Adrenal gland (tissue), 19 donors: ENCODE measurements at places on chromosomes 1 and 21.

- no peak for DNase-seq
Observed at GRCh38 chr1:208851366-208851765, 607.2 kb upstream of the PLXNA2 start.

GRCh38 chr1:95506736-95507414 is 272.9 kb downstream of the RWDD3 start:
- no peak for DNase-seq

GRCh38 chr1:165129568-165130164 is 226.8 kb downstream of the LMX1A start:
- DNase-seq: peak; percentile 67

- no peak for DNase-seq
Observed at GRCh38 chr1:38235705-38236104, 189.1 kb upstream of the POU3F1 start.

DNA sequence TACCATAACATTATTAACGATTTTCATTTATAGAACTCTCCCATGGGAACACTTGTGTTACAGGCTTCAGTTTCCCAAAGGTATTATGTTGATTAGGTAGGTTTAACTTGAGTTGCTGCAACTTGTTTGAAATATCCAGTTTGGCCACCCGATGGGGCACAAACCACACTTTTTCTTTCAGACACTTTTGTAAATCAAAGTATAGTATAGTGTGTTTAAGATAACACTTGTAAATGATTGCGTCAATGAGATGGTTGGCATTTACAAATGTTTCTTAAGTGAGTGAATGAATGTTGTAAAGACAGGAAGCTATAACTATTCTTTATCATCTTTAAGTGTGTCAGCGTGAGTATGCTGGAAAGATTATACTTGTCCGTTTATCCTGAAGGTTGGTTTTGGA is 4.3 kb downstream of the XPR1 start:
- DNase-seq: no peak

DNA sequence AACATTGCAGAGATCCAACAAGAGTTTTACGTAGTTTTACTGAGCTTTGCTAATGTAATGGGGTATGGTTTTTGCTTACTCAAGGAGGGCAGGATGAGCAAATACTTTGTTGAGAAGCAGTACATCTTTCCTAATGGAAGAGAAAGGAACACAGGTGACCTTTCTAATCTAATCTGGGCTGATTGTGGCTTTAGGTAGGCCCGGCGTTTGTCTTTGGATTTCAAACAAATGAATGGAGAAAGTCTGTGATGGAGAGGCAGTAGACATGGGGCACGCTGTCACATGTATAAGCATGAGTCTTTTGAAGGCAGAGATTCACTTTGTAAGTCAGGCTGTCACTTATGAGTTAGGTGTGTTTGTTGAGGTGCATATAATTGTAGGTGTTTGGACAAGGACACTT is 1.7 kb downstream of the PLEKHM2 start:
- DNase-seq: no peak

GRCh38 chr1:29352719-29353420 is 116.5 kb downstream of the PTPRU start:
- no peak for DNase-seq

GRCh38 chr1:39791838-39792237 is 3.2 kb upstream of the BMP8B start:
- no peak for DNase-seq

- no peak for DNase-seq
Observed at GRCh38 chr1:219443763-219444162, 169.1 kb downstream of the ZC3H11B start.

- DNase-seq: no peak
Observed at GRCh38 chr1:54124472-54124871, 28.3 kb downstream of the CDCP2 start.

GRCh38 chr21:15617964-15618363 is 111.8 kb upstream of the USP25 start:
- DNase-seq: no peak

DNA sequence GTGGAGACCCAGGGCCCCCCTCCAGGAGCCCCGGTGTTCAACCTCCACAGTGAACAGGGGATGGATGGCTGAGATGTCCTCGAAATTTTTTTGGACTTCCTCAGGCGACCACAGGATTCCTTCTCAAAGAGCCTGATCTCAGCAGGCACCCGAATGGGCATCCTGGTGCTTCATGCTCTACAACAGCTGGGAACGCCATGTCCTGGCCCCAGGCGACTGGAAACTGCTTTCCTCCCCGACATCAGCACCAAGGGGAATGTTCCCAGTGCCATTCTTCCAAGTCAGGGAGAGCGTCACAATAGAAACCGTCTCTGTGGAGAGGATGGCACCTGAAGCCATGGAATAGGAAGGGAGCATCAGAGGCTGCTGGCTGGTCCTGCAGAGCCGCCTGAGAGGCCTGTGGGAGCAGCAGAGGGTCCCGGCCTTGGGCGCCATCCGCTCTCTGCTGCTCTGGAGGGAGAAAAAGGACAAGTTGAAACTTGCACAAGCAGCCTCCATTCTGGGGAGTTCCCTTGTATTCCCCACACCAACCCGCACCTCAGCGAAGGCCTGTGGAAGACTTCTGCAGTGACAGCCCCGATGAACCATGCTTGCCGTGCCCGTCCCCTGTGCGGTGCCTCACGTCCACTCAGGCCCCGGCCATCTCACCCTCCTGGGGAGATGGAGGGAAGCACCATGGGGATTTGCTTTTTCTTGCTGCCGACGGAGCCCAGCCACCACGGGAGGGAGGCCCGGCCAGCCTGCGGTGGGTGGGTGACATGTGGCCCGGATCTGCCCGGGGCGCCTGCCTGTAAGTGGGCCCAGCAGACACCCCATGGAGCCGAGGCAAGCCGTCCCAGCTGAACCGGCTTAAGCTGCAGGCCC is 2.3 kb upstream of the ADARB1 start:
- DNase-seq: no peak

- DNase-seq: no peak
Observed at GRCh38 chr1:168317309-168317708, 36.6 kb downstream of the TBX19 start.

GRCh38 chr1:118990513-118991152 is 2.5 kb upstream of the TBX15 start:
- no peak for DNase-seq

GRCh38 chr1:79497193-79497773 is 490.8 kb upstream of the ADGRL4 start:
- DNase-seq: no peak

GRCh38 chr1:181104042-181104789 is 15.7 kb downstream of the IER5 start:
- no peak for DNase-seq

DNA sequence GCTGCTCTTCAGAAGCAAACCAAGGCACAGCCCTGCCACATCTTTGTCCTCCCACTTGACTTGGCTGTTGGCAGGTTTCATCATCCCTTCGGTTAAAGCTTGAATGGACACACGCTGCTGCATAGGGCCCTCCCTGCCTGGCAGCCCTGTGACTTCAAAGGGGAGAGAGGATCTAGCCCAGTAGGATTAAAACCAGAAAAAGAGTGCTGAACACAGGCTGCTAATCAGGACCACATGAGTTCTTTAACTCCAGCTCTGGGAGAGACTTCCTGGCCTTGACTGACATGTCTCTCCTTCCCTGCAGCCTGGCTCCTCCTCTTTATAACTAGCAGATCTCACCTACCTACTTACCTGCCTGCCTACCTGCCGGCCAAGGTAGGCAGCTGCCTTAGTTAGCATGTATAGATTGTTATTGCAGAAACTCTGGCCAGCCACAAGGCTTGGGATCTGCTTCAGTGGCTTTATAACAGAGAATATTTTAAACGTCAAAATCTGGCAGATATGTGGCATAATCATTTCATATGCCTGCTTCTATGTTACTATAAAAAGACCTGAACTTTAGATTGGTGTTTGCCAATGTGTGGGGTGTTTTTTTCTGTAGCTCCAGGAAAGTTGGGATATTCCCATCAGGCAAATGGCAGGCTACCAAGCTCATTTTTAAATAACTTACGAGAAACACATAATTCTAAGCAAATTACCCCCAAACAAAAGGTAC is 49.4 kb downstream of the ERG start:
- no peak for DNase-seq

DNA sequence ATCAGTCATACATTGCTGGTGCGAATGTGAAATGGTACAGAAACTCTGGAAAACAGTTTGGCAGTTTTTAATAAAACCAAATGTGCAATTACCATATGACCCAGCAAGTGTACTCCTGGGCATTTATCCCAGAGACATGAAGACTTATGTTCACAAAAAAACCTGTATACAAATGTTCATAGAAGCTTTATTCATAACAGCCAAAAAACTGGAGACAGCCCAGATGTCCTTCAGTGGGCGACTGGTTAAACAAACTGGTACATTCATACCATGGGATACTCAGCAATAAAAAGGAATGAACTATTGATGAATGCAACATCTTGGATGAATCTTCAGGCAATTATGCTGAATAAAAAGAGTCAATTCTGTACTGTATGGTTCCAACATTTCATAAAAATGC is 97.8 kb downstream of the DTL start:
- DNase-seq: no peak

- no peak for DNase-seq
Observed at GRCh38 chr1:154358519-154358918, 33.2 kb downstream of the ATP8B2 start.

DNA sequence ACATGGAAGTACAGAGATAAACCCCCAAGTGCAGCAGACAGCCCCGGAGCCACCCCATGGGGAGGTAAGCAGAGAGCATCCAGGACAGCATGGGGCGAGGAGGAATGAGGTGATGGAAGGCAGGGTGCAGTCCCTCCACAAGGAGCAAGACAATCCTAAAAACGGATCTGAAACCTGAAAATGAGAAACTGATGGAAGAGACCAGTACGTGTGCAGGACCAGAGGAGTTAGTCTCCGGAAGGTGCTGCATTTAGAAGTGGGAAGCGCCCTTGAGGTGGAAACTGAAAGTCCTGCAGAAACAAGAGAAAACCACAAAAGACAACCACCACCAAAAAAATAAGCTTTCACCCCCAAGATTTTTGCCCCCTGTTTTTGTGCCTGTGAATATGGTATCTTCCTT is 17.4 kb upstream of the DDOST start:
- no peak for DNase-seq

GRCh38 chr1:155196103-155196892 is 11.4 kb downstream of the THBS3 start:
- no peak for DNase-seq

DNA sequence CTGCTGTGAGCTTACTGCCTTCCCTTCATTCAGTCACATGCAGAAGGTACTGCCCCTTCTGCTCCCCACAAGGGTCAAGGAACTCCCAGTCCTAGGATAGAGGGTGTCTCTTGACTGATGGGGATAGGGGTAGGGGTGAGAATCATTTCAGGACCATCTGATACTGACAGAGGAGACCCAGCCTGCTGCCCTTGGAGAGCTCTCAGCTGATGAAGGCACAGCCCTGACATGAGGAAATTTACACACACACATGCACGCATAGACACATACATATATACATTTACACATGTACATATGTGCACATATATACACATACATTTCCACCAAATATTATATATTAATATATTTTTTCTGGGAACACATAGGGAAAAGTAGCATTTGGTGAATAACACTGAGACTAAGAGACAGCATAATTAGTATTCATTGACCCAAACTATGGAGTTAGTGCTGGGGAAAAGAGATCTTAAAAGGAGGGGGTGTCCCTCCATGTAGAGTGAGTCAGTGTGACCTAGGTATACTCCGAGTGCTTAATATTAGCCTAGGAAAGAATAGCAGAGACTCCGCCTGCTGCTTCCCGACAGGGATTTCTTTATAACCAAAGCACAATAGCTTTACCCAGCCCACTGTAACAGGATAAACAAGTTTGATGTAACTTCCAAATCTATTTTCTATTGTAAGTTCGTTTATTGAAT is 27.6 kb upstream of the HHAT start:
- no peak for DNase-seq

- DNase-seq: no peak
Observed at GRCh38 chr1:159084867-159085266, 8.3 kb upstream of the AIM2 start.

DNA sequence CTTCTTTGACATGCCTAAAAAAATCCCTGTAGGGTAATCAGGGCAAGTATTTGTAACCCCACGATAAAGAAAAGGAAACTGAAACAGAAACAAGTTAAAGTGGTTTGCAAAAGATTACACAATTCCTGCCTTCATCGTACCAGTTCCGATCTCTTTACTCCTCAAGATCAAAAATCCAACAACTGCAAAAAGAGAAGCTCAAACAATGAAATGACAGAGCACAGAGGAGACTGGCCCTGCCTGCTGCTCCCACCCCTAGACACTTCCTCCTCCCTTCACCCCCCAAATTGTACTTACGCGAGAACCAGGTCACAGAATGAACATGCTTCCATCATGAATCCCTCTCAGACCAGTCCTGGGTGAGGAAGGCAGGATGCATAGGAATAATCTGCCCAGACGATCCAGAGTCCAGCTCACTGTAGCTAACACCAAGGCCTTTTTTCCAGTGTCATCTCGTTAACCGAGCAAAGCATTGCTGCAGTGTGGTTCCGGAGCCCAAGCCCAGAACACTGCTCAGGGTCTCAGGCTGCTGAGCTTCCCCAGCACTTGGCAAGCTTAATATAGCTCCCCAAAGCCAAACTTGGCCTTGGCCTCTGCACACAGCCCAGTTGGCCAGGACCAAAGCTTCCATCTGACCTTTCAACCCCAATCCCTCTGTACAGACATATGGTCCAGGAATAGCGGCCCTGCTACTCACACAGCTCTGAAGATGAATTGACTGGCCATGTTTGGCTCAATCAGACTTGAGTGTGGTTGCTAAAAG is 20.3 kb downstream of the RXRG start:
- DNase-seq: no peak

GRCh38 chr1:48817505-48818114 is 40.9 kb upstream of the BEND5 start:
- peak; percentile 68 for DNase-seq

GRCh38 chr1:201659572-201659971 is 120.6 kb downstream of the NAV1 start:
- DNase-seq: no peak
